Activated CD4-positive, alpha-beta memory T cell treated with anti-CD3 and anti-CD28 coated beads, Interleukin-2, amount 10 ng/mL, durations not matched to agents 7 days and 5 days (primary cell): ENCODE measurements at places on chromosomes 3 and 15. TPM values are rescaled to one million over a fixed set of nuclear protein-coding genes. Genes with fewer than 3 reads are reported as not detected.

DNA sequence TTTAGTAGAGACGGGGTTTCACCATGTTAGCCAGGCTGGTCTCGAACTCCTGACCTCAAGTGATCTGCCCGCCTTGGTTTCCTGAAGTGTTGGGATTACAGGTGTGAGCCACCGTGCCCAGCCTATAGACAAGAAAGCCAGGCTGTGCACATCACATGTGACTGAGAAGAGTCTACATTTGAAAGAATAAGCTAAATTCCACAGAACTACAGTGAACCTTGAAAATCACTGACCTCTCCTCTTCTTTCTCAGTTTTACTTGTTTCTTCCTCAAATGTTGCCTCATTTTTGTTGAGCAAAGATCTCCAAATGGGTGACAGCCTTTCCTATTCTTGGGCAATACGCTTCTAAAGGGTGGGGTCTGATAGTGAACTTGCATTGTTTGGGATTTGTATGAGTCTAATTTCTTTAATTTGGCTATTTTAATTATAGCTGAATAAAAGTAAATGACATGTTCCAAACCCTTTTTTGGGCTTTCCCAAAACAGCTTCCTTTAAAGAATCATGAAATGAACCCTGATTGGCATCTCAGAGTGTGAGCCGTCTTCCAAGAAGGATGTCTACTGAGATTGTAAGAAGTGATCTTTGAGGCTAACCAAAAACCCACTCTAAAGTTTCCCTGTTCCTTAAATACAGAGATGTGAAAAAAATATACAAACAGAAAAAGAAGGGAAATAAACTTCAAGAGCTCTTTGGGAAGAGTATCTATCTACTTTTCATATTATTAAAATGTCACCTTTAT, 21.6 kb upstream of the SPTBN5 start:
- H3K27me3 ChIP-seq = no peaks in the 10 kb centered on the region
- H3K36me3 ChIP-seq = peaks cover 43% of the 10 kb centered on the region
- peaks cover 18% of the 10 kb centered on the region for H3K4me1 ChIP-seq
- DNase-seq = no peak
- no peak overlapping the region for H3K27ac ChIP-seq

- no peak for DNase-seq
- no peaks in the 10 kb centered on the region for H3K36me3 ChIP-seq
- H3K4me3 ChIP-seq = no peak overlapping the region
- H3K27ac ChIP-seq = no peak overlapping the region
- peaks cover 10% of the 10 kb centered on the region for H3K27me3 ChIP-seq
- H3K4me1 ChIP-seq = no peaks in the 10 kb centered on the region
These were observed 7.4 kb downstream of the ARL14 start for GRCh38 chr3:160684368-160684740.

GRCh38 chr3:28326458-28326926, 22.0 kb upstream of the ZCWPW2 start:
- H3K4me3 ChIP-seq = peak overlapping the region; percentile 1
- H3K27me3 ChIP-seq = no peaks in the 10 kb centered on the region
- H3K27ac ChIP-seq = peak overlapping the region; percentile 59
- peak; percentile 60 for DNase-seq
- peaks cover 49% of the 10 kb centered on the region for H3K36me3 ChIP-seq
- peaks cover 37% of the 10 kb centered on the region for H3K4me1 ChIP-seq

GRCh38 chr15:69071260-69071659, 56.8 kb downstream of the NOX5 start:
- no peak overlapping the region for H3K4me3 ChIP-seq
- no peak for DNase-seq
- H3K4me1 ChIP-seq = peaks cover 7% of the 10 kb centered on the region
- peaks cover 4% of the 10 kb centered on the region for H3K36me3 ChIP-seq

- H3K27ac ChIP-seq = peak overlapping the region; percentile 96
These were observed 17.9 kb downstream of the ARHGEF3 start for GRCh38 chr3:56783644-56784447.

DNA sequence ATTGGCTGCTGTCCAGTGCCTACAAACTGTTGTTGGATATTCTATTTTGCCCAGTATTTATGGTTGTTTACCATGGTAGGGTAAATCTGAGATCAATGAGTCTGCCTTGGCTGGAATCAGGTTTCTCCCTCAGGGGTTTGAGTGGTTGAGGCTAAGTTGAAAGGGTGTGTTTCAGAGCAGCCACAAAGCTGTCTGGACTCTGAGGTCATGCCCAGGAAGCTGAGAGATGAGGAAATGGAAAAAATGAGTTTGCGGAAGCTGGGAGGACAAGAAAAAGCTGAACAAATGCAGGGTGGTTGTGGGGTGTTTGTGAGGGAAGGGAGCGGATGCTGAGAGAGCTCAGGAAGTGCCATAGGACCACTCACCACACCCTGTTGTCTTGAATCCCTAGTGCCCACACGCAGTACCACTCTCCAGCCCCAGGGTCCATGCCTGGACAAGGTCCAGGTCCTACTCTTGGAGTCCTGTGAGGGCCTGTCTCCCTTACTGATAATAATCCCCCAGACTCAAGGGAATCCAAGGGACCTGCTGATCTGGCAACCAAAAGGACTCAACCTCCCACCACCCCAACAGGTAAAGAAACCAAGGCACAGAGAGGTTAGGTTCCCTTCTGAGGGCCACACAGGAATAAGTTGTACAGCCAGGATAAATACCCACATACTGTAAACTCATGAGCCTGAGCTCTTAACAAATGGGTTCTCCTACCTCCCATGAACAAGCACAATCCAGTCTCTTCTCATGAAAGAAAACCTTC, 81.6 kb downstream of the PPCDC start:
- DNase-seq = peak; percentile 64
- H3K4me1 ChIP-seq = peaks cover 43% of the 10 kb centered on the region
- H3K4me3 ChIP-seq = peak overlapping the region; percentile 5
- H3K27ac ChIP-seq = peak overlapping the region; percentile 75
- H3K36me3 ChIP-seq = peaks cover 11% of the 10 kb centered on the region
- H3K27me3 ChIP-seq = peaks cover 13% of the 10 kb centered on the region

Gene MGLL
- total RNA-seq = 1.7 TPM

Gene FSIP1
- 0.58 TPM for total RNA-seq

Gene RFX7
- total RNA-seq = 38.4 TPM

Gene ZBED2
- total RNA-seq = 36.6 TPM
